CD4-positive, alpha-beta T cell treated with Interleukin-15 for 1 hour (primary cell): ENCODE measurements at places on chromosomes 16 and 17.

DNA sequence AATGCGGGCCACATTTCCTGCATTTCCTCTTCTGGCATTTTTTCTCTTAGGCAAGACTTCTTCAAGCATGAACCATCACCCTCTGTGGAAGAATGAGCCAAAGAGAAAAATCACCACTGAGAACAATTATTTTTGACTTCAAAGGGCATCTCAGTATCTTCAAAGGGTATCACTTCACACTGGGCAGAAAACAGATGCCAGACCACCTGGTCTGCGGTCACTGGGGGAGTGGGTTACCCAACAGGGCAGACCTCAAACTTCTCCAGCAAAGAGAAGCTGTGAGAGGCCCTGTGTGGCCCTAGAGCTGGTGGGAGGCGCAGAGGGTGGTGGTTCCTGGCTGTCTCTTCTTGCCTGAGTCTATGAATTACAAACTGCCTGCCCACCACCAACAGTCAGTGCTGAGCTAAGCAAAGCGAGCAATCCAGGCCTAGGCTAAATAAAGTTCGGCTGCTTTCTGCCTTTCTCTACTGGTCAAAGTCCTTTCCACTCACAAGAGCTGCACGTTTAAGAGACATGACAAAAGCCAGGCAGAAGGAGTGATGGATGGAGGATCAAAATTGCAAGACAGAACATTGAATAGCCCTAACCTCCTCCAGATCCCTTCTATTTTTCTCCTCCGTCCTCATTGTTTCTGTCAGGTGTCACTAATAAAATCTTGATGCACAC lies 602.7 kb upstream of the CDH5 start:
- DNase-seq = no peak

GRCh38 chr17:63609816-63610573 lies 9.3 kb downstream of the TACO1 start:
- no peak for DNase-seq

GRCh38 chr16:24717411-24717810 lies 12.0 kb upstream of the TNRC6A start:
- no peak for DNase-seq

GRCh38 chr16:11978080-11978479 lies 1.5 kb downstream of the SNX29 start:
- no peak for DNase-seq

- DNase-seq = no peak
Measured at GRCh38 chr16:4552541-4552940, 3.6 kb upstream of the C16orf96 start.

- no peak for DNase-seq
Measured at GRCh38 chr16:67019171-67019570, 9.8 kb upstream of the CBFB start.

GRCh38 chr17:81582341-81582740 lies 30.2 kb upstream of the FAAP100 start:
- DNase-seq = no peak

- no peak for DNase-seq
Measured at GRCh38 chr16:2734844-2735515, 15.0 kb upstream of the PRSS27 start.

- DNase-seq = no peak
Measured at GRCh38 chr16:14436401-14436955, 193.6 kb downstream of the PARN start.

GRCh38 chr16:51535591-51535990 lies 384.5 kb upstream of the SALL1 start:
- DNase-seq = no peak

DNA sequence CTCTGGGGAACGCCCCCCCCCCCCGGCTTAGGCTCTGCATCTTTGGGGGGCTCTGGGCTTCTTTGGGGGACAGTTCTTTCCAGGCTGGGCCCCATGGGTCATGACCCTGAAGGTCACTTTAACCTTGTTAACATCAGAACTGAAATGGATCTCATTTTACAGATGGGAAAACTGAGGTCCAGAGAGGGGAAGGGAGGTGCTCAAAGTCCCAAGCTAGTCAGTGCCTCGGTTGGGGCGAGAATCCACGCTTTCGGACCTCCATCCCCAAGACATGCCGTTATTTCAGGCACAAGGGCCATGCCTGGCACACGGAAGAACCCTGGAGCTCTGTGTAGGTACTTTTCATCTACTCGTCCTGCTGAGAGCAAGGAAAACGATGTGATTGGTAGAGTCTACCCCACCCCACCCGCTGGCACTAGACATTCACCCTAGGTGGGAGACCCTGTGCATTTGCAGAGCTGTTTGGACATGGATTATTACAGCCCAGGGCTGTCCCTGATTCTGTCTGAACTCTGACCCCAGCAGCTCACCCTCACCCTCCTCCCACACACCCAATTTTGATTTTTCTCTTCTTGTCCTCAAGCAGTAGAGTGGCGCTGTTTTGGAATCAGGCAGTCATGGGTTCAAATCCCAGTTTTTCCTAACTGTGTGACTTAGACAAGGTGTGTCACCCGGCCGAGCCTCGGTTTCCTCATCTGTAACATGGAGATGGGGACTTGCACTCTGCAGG lies 155.1 kb upstream of the CDC42EP4 start:
- no peak for DNase-seq

- no peak for DNase-seq
Measured at GRCh38 chr17:65085397-65085796, 28.9 kb upstream of the GNA13 start.

DNA sequence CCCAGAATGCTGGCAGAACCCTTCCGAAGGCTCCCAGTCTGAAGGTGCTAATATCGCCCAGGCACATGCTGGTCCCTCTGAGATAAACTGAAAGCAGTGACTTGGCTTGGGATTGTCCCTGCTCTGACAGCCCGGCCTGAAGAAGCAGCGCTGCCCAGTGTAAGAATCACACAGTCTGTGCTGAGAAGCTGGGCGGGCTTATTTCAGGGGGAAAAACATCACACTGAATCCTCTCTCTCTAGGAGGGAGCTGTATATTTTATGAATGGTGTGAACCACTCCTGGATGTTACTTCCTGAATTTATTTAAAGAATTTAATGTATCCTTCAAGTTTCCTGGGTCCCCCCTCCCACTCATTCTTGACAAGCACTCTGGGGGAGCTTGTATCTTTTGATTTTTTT lies 36.3 kb downstream of the GAS7 start:
- DNase-seq = no peak
